ENCODE measurements at places on chromosomes 12 and 14.

GRCh38 chr12:66085998-66086397 is 44.6 kb downstream of the LLPH start:
- DNase-seq, result no peak

DNA sequence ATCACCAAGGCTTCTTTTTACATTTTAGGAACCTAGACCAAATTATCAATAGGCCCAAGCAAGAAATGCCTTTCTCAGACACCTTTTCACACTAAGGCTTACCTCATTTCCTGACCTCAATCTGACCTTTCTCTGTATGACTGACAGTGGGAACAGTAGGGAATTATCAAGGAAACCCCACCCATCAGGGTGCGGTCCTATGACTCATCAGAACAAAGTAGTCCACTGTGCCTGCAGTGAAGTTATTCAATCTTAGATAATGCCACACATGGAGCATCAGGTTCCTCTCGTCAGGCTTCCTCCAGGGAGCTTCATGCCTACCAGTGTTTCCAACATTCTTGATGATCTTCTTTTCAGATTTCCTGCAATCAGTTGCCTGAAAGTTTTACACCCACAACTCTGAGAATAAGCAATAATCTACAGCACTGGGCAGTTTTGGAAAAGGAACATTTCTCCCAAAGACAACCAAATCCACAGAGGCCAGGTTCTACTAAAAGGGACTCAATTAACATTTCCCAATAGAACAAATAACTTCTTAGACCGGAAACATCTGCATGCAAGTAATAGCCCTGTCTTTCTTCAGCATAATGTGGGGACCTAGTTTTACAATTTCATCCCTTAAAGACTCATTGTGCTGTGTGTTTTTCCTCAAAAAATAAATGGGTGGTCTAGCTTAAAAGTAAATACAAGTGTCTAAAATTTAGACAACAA is 35.9 kb upstream of the TMTC2 start:
- DNase-seq, result no peak

GRCh38 chr12:132053338-132054330 is 90.5 kb downstream of the DDX51 start:
- no peak for DNase-seq

DNA sequence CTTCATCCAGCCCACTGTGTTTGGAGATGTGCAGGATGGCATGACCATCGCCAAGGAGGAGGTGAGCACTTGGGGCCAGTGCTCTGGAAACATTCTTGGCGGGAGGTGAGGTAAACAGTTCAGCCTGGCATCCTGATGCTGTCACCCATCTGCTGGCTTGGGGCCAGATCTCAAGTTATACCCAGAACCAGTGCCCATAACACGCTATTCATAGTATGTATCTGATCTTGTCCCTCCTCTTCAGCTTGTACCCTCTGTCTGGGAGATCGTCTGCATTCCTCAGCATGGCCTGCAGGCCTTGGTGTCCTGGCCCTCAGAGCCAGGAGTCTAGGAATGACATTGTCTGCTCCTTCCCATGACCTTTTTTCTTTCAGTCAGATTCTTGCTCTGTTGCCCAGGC is 31.4 kb downstream of the ALDH2 start:
- DNase-seq, result no peak

- no peak for DNase-seq
These were observed 4.6 kb upstream of the GRIN2B start for GRCh38 chr12:13986031-13986430.

DNA sequence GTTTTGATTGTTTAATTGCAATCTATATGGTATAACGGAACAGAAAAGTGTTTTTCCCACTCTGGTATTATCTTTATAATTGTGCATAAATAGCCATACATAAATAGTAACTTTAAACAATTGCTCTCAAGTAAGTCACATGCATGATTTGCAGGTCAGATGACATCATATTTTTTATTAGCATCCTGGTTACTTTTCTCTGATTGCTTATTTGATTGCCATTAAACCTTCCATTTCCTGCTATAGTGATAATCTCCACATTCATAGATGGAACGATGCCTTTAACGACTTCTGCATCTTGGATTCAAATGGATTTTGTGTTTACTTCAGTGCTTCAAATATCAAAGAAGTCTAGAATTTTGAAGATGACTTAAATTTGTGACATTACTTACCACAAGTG is 3.5 kb upstream of the KLRK1 start:
- no peak for DNase-seq

Data from iPS DF 6.9 (cell line).